ENCODE measurements at places on chromosomes 1 and 21.

DNA sequence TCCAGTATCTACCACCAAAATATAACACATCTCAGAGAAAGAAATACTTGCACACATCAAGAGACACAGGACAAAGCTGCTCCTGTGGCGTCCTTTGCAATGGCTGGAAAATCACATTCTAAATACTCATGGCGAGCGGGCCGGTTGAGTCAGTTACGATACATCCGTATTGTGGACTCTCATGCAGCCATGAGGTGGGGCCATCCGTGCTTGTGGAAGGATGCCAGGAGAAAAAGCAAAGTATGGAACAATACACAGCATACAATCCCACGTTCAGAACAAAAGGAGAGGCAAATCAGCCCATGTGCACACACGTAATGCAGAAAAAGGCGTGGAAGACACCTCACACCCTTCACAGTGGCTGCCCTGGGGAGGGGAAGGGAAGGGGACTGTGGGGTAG, 13.1 kb downstream of the ATP13A2 start:
- DNase-seq = no peak

GRCh38 chr1:204255966-204256365, 42.2 kb upstream of the GOLT1A start:
- no peak for DNase-seq

DNA sequence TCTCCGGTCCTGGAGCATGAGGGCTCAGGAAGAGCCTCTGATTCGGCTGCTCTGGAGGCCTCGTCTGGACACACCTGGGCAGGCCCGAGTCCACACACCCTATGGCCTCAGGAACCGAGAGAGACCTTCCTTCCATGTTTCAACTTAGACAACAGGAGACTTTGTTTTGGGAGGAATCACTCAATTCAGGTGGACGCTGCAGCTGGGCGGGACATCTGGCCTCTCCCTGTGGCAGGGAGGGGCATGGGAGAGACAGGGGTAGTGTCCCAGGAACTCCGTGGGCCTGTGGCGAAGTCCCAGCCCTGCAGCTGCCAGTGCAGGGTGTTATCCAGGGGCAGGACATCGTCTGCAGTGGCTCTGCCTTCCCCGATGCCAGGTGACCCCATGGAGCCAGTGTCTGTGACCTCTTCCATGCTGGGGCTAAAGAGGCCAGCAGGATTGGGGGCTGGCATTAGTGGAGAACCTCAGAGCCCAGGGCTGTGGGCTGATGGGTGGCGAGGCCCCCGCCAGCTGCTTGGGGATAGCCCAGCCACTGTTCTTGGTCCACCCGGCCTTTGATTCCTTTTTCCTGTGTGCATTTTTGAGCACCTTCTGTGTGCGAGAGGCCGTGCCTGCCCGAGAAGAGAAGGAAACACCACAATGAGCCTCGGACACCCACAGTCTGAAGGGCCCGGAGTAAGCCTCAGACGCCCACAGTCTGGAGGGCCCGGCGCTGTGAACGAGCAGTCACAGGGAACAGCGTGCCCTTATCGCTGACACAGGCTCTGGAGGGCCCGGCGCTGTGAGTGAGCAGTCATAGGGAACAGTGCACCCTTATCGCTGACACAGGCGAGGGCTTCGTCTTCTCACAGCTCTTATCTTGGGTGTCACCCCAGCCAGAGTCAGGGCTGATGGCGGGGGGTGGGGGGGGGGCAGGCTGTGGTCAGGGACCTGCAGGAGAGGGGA, 6.2 kb downstream of the COL18A1 start:
- DNase-seq = no peak

- DNase-seq = no peak
Measured at GRCh38 chr1:177944016-177944949, 25.6 kb downstream of the SEC16B start.

DNA sequence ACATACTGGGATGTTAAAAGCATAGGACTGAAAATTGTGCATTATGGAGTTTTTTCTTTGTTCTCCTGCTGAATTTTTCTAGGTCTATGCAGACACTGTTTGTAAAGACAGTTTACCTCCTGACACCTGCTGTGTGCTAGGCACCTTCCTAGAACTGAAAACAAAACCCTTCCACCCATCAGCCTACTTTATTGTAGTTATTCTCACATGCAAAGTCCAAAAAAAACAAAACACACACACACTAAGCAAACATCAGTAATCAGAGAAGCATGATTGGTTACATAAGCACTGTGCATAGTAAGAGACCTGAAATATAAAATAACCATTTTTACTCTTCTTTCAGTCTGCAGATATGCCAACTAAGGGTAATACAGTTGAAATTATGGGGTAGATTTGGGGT, 195.1 kb downstream of the CRB1 start:
- no peak for DNase-seq

DNA sequence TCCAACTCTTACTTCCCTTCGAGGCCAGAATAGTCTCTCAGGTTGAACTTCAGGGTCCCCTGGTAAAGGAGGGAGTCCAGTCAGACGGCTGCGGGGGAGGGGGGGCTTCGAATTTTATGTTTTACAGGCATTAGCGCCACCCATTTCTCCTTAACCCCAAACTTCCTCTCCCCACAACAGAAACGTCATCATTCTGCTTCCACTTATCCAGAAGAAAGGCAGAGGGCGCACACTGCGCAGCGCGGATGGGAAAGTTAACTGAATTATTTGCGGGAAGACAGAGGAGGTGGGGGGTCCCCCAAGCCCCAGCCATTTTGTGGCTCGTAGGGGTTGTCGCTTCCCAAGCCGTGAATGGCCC, 529 bp upstream of the PRMT2 start:
- no peak for DNase-seq

DNA sequence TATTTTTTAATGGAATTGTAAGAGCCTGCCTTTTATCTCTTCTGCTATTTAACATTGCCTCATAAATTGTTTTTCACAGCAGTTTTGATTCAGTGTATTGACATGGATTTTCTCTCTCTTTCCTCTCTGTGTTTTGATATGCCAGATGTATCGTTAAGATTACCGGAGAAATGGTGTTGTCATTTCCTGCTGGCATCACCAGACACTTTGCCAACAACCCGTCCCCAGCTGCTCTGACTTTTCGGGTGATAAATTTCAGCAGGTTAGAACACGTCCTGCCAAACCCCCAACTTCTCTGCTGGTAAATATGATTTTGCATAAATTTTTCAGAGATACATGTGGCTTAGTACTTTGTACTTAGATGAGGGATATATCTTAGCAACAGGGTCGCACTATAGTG, 23.1 kb upstream of the DYNLT5 start:
- peak; percentile 91 for DNase-seq

GRCh38 chr1:50898773-50899172, 61.3 kb downstream of the FAF1 start:
- DNase-seq = no peak

GRCh38 chr21:37566790-37567615, 200.4 kb downstream of the DYRK1A start:
- no peak for DNase-seq

GRCh38 chr1:238324211-238324864, 433.6 kb upstream of the ZP4 start:
- DNase-seq = no peak

DNA sequence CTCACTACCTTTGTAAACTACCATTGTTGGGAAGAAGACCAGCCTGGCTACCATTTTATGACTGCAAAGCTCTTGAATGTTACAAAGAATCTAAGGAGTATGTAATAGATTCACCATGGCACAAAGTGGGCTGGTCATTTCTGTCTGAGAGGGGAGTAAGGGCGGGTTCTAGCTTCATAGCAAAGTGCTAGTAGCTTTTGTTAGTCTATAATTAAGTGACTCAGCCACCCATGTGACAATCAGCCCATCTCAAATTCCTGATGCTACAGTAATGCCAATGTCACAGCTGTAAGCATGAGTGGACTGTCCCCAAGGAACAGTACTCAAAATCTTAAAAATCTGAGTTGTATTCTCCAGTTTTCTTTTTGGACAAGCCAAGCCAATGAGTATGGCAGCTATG, 15.4 kb upstream of the OTUD3 start:
- DNase-seq = no peak

DNA sequence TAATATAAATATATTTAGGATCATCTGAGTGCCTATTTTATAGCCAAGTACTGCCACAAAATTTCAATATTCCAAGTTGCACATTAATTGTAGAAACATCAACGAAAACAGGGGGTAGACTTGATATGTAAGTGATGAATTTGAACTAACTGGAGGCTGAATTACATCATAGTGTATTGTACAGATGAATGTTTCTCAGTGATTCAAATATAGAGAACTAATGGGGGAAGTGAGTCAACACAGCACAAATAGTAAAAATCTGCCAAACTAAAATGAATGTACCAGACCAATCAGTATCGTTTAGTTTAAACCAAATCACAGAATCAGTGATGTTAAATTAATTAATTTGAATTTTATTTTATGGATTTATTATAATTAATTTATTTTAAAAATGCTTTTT, 42.8 kb downstream of the RTCA start:
- DNase-seq = no peak

- no peak for DNase-seq
Measured at GRCh38 chr1:51506537-51506936, 12.5 kb downstream of the EPS15 start.

DNA sequence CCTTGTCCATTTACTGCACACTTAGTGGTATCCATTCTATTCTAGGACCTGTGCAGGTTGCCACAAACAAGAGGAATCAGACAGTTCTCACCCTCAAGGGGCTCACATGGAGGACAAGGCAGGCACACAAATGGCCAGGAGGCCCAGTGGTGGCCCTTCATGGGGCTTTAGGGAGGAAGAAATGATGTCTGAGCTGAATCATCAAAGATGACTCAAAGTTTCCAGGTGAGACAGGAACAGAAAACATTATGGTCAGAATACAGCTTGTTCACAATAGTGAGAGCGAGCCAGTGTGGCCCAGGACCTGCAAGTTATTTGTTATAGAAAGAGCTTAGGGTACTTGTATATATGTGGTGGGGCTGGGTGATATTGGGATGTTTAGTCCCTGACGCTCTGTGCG, 26.4 kb downstream of the SHISAL2A start:
- no peak for DNase-seq

DNA sequence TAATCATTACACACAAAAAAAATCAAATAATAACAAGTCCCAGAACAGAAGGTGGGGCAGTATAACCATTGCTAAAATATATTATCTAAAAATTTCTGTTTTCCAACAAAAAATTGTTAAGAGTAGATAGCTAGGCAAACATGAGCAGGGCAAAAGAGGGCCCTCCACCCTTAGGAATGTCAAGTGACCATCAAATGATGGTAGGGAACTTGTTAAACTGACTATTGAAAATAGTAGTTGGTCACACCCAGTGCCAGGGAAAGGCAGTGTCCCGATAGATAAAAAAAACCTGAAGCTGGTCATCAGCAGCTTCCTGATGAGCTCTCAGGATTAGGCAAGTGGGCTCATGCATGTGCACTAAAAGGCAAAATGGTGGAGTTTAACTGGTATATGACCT, 18.4 kb upstream of the COP1 start:
- DNase-seq = no peak

- no peak for DNase-seq
Measured at GRCh38 chr1:14190508-14190907, 408.0 kb upstream of the KAZN start.

DNA sequence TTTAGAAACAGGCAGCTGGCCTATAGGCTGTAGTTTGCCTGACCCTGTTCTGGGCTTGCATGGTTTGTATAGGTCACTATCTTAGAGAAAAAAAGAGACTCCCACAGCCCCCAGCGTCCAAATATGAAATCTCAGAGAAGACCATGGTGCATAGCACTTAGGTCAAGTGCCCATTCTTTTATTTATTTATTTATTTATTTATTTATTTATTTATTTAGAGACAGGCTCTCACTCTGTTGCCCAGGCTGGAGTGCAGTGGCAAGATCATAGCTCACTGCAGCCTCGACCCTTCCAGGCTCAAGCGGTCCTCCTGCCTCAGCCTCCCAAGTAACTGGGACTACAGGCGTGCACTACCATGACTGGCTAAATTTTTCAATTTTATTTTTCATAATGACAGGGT, 50.8 kb upstream of the ARTN start:
- DNase-seq = no peak

DNA sequence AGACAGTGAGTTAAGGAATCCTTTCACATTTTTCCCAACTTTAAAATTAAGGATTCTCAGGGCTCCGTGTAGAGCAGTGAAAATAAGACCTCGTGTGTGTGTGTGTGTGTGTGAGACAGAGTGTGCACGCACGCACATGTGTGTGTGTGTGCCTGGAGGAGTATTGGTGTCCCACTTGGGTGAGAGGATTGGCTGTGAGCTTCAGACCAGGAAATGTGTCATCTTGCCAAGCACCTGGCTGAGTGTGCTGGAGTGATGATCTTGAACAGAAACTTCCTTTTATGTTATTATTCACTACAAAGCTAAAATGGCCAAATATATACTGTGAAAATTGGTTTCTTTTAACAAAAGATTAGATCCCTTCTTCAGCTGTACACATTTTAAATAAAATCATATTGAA, 35.2 kb upstream of the NTPCR start:
- no peak for DNase-seq

- DNase-seq = no peak
Measured at GRCh38 chr1:89962742-89963075, 32.2 kb upstream of the ZNF326 start.

DNA sequence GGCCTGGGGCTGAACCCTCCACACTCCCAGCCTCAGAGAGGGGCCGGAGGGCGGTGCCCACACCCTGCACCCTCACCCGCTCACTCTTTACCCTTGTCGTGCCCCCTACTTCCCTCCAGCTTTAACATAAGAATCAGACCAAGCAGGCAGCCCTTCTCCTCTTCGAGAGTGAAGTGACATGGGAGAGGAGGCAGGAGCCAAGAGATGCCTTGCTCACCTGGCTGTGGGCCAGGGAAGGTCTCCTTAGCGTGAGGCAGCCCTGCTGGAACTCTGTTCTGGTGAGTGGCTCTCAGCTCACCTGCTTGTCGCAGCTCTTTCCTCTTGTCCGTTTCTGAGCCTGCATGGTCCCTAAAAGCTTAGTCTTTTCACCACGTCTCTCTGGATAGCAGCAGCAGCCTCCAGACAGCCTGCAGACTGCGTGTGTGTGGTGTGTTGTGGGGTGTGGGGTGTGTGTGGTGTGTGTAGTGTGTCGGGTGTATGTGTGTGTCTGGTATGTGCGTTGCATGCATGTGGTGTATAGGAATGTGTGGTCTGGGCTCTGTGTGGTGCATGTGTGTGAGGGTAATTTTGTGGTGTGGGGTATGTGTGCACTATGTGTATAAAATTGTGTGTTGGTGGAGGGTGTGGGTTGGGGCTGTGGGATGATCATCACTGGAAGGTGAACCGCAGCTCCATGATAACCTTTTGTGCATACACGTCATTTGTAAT, 86.7 kb downstream of the CCDC185 start:
- DNase-seq = no peak

DNA sequence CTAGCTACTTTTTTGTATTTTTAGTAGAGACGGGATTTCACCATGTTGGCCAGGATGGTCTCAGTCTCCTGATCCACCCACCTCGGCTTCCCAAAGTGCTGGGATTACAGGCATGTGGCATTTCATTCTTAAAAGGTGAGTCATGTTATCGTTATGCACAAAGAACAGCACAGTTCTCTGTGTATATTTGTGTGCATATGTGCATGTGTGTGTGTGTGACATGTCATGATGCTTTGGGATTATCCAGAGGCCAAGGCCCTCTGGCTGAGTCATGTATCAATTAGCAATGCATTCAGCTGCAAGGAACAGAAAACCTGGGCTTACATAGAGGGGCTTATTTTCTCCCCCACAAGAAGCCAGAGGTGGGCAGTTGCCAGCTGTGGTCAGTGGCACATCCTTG, 301.7 kb upstream of the KAZN start:
- DNase-seq = no peak
